ENCODE measurements at places on chromosomes 2 and 18. TPM values are rescaled to one million over a fixed set of nuclear protein-coding genes. Genes with fewer than 3 reads are reported as not detected.

DNA sequence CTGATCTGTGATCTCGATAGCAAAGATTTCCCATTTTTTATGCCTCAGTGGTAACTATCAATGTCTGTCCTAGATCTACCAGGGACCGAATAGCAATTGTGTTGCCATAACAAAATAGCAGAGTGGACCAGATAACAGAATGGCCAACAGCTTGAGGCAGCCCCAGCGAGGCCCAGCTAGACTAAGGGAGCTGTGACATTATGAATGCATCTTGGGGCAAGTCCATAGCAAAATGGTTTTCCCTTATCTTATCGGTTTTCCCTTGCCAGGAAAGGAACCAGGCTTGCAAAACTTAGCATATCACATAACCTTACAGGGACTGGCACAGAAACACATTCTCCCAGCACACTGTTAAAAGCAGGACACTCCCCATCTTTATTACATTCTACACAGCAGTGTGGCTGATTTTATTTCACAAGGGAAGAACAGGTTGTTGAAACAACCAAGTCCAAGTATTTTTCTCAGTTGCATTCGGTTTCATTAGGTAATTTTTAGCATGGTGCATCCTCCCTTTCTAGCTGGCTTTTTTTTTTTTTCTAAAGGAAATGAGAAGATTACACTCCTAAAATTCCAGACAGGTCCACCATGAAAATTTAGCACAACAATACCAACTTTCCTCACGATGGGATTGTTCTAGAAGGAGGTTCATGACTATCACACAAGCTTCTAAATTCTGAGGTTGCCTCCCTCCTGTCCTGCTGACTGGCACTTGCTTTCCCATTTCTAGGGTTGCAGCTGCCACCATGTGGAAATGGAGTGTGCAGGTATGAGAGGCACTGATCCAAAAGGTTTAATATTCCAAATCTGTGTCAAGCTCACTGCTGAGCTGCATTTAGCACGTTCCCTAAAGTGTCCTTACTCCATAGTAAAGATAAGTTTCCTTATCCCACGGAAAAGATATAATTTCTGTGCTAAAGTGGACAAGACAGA lies 97.0 kb upstream of the SLC35G4 start:
- DNase-seq: no peak

- peak; percentile 13 for DNase-seq
Observed at GRCh38 chr2:70930371-70931329, 5.0 kb upstream of the ATP6V1B1 start.

GRCh38 chr2:69830045-69830905 lies 815 bp downstream of the GMCL1 start:
- DNase-seq: peak; percentile 73

DNA sequence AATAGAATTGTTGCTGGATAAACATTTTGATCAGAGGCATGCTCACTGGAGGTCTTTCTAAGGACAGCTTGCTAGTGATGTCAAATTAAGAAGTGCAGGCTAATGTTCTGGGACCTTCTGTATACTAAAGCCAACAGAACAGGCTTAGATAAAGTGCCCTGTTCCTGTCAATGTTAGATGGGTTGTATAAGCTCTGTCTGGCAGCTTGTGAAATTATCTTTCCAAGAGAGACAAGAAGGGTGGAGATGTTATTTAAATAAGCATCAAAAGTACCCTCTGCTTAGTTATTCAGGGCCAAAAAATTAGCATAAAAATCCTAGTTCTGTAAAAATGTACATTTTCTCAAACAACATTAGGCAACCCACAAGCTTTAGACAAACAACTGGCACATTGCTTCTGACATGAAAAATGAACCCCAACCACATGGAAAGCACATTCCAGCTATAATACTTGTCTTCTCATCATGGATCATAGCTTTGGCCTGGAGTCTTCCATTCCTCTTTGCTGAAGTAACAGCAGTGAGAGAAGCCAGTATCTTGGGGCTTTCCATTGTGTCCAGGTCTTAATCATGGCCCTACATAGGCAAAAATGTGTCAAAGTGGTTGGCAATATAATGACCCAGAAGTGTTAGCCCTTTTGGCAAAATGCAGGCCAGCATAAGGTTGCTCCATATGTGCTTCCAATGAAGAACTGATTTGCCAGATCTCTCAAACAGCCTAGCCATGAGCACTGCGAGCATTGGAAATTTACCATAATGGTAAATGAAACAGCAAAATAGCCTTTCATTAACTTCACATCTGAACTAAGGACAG lies 478.1 kb upstream of the ZNF804A start:
- no peak for DNase-seq

- DNase-seq: no peak
Observed at GRCh38 chr2:85807756-85808155, 54.0 kb downstream of the ATOH8 start.

- no peak for DNase-seq
Observed at GRCh38 chr18:34870555-34871310, 160.6 kb downstream of the DTNA start.

GRCh38 chr2:45882707-45883602 lies 231.5 kb downstream of the PRKCE start:
- DNase-seq: no peak

Gene ASPRV1
- 0.74 TPM for total RNA-seq

Gene TRIM43
- not detected for total RNA-seq

Gene SULT1C2
- total RNA-seq: not detected

Gene GAL3ST2
- total RNA-seq: 0.34 TPM

Gene LRRC30
- total RNA-seq: not detected

Gene GREB1L
- total RNA-seq: not detected

Gene IWS1
- 48.4 TPM for total RNA-seq

Gene CFAP65
- total RNA-seq: not detected

Gene C2orf66
- 0.13 TPM for total RNA-seq

All from activated CD8-positive, alpha-beta T cell treated with anti-CD3 and anti-CD28 coated beads, Interleukin-2, amount 10 ng/mL, durations not matched to agents 7 days and 5 days (primary cell).